ENCODE measurements at places on chromosomes 1 and 21. TPM values are rescaled to one million over a fixed set of nuclear protein-coding genes. Genes with fewer than 3 reads are reported as not detected.

The ARTN gene
- not detected for total RNA-seq

The CDC7 gene
- total RNA-seq, result 16.1 TPM

DNA sequence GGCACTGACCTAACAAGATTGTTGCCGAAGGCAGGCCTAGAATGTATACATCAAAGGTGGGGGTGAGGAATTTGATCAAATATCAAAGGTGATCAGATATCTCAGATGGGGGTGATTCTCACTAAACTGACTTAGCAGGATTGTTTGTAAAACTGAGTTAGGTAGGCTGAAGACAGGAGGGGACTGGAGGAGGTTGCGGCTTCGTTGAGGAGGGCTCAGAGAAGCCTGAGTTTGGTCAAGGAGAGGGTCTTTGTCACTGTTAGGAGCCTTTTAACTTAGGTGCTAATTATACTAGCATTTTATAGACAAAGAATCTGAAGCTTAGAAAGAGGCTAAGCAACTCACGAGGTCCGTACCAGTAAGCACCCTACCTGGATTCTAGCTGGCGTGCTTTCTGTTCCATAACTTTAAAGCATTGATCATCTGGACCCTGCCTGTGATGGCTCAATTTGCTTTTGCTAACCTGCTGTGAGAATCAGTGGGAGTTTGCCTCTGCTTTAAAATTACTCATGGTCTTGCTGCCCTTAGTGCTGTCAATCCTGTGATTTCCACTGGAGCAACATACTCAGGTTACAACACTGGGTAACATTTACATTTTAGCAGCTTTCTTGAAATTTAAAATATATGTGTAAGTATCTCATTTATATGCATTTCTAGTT lies 49.8 kb downstream of the ITSN1 start:
- no peak for DNase-seq

The SLC6A9 gene
- total RNA-seq, result 1.6 TPM

The BCL2L15 gene
- total RNA-seq, result 0.03 TPM

DNA sequence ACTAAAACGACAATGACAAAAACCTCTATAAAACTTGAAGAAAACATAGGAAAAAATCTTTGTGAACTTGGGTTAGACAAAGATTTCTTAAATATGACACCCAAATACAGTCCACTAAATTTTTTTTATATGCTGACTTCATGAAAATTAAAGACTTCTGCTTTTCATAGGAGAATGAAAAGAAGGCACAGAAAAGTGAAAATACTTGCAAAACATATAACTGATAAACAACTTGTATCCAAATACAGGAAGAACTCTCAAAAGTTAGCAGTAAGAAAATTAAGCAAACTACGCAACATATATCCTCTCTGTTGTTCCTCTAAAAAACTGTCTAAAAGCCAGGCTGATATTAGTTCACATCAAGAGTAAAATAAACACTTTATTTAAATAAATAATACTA lies 53.6 kb downstream of the KIFAP3 start:
- DNase-seq, result no peak

GRCh38 chr1:39805385-39805784 lies 16.7 kb upstream of the BMP8B start:
- DNase-seq, result no peak

DNA sequence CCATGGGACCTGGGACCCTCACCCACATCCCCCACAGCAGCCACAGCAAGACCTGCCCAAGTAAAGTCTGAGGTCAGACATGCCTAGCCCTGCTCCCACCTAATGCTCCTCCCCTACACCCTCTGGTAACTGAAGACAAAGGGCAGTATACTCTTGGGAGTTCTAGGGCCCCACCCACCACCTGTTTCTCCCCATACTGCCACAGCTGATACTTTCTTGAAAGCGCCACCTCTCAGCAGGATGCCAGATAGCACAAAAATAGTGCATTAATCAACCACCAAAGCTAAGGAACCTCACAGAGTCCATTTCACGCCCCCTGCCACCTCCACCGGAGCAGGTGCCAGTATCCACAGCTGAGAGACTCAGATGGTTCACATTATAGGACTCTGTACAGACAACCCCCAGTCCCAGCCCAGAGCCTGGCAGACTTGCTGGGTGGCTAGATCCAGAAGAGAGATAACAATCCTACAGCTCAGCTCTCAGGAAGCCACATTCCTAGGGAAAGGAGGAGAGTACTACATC lies 238.1 kb downstream of the LRRC40 start:
- DNase-seq, result no peak

The TIAM1 gene
- 2.2 TPM for total RNA-seq

The HNRNPCL2 gene
- total RNA-seq, result not detected
